Left lobe of liver (tissue), 2 donors: ENCODE measurements at places on chromosomes 6 and 20. TPM values are rescaled to one million over a fixed set of nuclear protein-coding genes. Genes with fewer than 3 reads are reported as not detected.

- no peak for DNase-seq
These were observed 84.4 kb downstream of the SERAC1 start for GRCh38 chr6:158083455-158084325.

- no peak for DNase-seq
These were observed 21.6 kb downstream of the ZNFX1 start for GRCh38 chr20:49256261-49256660.

GRCh38 chr6:36662827-36663256 lies 15.7 kb upstream of the CDKN1A start:
- DNase-seq: no peak

- no peak for DNase-seq
These were observed 11.1 kb upstream of the TOP1 start for GRCh38 chr20:41017448-41018042.

DNA sequence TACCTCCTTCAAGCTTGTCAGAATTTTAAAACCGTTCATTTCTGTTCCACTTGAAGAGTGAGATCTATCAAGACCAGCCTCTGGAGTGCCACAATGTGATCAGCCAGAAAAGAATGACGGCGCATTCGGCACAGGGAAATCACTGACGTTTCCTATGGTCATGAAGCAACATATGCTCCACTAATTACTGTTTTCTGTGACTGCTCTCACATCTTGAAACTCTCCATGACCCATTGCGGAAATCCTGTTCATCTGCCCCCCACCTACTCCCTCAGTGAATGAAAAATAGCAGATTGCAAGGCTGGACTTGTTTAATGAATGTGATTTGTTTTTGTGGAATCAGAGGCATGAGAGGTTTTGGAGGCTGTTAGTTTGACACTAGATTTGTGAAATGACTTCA lies 53.2 kb downstream of the SAMD5 start:
- no peak for DNase-seq

- DNase-seq: no peak
These were observed 723.7 kb downstream of the COL12A1 start for GRCh38 chr6:74482180-74482579.

DNA sequence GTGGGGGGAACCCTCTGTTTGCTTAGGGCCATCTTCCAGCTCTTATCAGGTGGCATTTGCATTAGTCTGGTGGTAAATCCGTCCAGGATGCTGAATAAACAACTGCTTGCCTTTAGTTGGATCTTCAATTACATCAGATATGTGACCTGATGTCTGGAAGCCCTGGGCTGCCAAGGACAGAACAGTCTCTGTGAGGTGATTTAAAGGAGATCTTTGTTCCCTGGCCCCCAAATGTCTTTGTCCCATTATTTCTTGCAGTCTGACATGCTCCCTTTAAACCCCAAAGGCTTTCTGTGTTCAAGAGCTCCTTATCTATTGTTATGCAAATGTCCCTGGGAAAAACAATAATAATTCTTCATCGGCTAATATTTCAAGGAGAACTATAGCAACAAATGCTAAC lies 84.6 kb upstream of the SPTLC3 start:
- DNase-seq: no peak

DNA sequence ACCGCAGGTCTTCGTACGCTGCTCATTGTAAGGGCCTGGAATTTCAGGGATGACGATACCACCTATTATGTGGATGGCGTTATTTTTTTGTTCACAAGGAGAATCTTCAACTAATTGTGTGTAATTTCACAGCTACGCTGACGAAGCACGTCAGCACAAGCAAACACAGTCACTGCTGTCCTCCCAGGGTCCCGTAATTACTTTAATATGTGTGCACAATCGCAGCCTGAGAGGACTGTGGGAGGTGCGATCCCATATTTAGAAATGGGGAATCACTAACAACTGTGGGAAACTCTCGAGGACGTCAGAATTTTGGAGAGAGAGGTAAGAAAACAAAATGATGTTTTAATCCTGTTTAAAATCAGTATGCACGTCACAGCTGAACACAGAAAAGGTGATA lies 40.2 kb upstream of the DACT2 start:
- no peak for DNase-seq

DNA sequence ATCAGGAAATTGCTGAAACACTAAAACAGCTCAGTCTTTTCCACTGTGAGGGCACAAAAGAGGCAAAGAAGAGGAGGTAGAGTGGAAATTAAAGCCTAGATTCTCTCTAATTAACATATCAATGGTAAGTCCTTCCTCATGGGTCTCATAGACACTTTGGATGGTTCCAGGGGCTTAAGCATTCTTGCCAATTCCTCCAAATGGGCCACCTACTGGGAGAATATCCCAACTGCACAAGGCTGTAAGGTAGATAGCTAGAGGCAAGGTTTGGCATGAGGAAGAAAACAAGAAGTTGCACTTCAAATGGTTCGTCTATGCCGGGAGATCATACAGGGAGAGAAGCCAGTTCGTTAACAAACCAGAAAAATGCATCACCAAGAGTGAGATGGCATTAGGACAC lies 107.6 kb upstream of the KHDRBS2 start:
- DNase-seq: no peak

- DNase-seq: no peak
These were observed 752.8 kb downstream of the CBLN4 start for GRCh38 chr20:55252521-55252920.

GSTA3 gene
- not detected for total RNA-seq
